ENCODE measurements at places on chromosomes 7 and 10.
A peak's percentile ranks its signal among the peaks of the same experiment; 100 is the strongest.

DNA sequence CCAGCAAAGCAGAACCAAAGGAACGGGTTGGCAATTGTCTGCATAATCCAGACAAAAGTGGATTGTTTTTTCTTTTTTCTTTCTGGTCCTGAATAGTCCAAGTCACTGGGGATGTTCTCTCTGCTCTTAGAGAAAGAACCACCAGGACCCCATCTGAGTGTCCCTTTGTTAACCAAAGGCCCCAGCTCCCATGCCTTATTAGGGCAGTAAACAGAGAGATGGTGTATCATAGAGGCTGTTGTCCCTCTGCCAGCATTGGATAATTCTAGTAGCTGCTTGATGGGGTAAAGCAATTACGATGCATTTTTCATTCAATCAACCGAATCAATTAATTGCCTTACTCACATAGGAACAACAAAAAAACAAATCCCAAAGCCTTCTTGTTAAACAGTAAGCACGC, 213.0 kb downstream of the BUB3 start:
- DNase-seq = no peak

- no peak for DNase-seq
Observed at GRCh38 chr7:157757211-157757610, 420.4 kb downstream of the DNAJB6 start.

- no peak for DNase-seq
Observed at GRCh38 chr7:101173752-101174244, 6.3 kb downstream of the NAT16 start.

- DNase-seq = no peak
Observed at GRCh38 chr7:151207804-151208203, 2.5 kb downstream of the H2BK1 start.

DNA sequence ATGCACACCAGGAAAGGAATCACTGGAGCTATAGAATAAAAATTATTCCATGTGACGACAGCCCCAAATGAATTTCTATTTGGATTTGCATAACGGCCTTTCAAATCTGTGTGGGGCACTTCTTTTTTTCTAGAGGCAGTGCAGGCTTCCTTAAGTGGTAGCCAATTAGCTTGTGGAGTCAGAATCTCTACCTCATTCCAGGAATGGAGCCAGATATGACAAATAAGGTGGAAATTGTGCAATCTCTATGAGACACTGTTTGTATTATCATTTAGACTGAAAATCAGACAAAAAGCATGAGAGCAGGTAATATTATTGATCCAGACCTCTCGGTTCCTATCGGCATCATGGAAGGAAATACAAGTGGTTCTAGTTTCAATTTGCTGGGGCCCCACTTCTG, 78.7 kb downstream of the BEND7 start:
- no peak for DNase-seq

DNA sequence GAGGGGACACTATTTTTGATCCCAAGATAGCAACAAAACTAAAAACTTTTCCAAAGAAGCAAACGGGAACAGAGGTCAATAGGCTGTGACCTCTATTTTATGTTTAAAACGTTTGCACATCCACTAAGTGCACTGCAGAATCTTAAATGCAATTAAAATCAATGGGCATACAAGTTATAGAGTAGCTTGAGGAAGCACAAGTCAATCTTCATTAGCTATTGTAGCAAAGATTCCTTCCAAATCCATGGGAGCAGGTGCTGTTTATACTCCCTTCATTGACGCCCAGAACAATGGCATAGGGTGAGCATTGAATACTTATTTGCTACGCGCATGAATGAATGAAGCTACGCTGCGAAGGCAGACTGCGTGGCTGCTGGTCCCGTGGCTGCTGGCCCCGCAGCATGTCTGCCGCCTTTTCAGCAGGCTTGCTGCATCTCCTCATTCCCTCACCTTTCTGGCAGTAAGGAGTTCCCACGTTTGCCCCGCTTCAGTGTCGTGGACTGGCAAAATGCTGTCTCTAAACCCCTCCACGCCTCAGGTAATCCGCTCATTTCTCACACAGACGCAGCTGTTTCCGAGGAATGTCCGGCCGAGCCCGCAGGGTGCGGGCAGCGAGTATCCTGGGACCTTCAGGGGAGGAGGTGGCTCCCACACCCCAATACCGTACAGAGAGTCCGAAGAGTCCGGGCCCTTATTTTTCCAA, 754 bp upstream of the PHYHIPL start:
- DNase-seq = no peak

DNA sequence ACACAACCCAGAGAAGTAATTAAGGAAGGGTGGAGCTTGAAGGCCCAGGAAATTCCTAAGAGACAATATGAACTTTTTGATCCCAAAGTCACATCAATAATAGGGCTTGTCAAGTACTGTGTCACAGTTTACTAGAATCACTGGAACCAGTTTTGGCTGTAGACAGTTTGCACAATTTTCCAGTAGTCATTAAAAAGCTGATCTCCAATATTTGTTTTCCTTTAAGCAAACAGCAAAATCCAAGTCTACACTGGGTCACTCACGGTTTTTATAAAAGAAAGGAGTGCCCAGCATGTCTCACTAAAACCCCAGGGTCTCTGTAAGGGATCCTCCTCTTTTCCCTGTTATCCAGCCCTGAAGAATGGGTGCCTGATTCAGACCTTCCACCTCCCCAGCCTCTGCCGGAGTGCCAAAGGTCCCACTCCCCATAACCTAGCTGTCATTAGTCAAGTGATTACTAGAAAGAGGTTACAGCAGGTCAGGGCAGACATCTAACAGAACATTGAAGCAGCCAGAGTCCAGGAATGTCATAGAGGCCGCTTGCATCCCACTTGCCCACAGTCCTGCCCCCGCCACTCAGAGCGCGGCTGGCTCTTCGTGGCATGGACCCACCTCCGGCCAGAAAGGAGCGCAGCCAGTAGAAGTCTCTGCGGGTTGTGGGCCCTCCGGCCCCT, 552 bp downstream of the SLC25A16 start:
- DNase-seq = no peak

GRCh38 chr10:65952086-65952485, 973.8 kb upstream of the LRRTM3 start:
- no peak for DNase-seq

GRCh38 chr10:110714356-110714755, 70.2 kb downstream of the RBM20 start:
- no peak for DNase-seq

DNA sequence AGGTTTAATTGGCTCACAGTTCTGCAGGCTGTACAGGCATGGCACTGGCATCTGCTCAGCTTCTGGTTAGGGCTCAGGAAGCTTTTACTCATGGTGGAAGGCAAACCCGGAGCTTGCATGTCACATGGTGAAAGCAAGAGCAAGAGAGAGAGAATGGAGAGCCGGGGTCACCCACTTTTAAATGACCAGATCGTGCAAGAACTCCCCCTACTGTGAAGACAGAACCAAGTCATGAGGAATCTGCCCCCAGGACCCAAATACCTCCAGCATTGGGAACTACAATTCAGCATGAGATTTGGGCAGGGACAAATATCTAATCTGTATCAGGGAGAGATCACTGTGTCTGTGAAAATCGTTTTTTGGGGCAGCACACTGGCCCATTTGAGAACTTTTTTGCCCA, 110.0 kb upstream of the MYO3A start:
- DNase-seq = no peak

GRCh38 chr7:121376979-121377378, 19.1 kb downstream of the FAM3C start:
- no peak for DNase-seq

DNA sequence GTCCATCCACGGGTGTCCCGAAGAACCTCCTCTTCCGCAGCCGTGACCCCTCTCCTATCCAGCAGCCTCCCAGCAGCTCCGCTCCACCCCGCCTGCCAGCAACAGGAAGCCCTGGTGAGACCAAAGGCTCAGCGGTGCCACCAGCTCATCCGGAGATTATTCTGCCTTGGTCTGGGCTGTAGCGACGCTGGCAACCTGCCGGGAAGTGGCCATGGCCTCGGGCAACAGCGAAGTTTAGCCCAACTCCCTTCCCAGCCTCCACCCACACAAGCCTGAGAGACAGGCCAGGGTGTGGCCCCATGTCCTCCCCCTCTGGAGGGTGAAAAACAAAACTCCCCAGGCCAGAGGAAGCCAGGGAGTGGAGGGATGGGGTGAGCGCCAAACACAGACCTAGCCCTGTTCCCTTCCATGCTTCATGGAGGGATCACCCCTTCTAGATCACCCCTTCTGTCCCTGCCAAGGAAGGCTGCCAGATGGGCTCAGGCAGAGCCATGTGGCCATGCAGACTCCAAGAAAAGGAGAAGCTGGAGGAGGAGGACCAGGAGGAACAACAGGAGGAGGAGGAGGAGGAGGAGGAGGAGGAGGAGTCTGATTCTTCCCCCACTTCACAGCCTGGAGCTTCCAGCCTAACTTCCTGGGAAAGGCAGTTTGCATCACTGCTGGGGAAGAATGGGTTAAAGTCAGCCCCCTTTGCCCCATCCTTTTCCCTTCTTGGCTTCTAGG, 918 bp downstream of the CALHM2 start:
- peak; percentile 37 for DNase-seq

GRCh38 chr10:21727452-21728168, 193.6 kb downstream of the MLLT10 start:
- no peak for DNase-seq

DNA sequence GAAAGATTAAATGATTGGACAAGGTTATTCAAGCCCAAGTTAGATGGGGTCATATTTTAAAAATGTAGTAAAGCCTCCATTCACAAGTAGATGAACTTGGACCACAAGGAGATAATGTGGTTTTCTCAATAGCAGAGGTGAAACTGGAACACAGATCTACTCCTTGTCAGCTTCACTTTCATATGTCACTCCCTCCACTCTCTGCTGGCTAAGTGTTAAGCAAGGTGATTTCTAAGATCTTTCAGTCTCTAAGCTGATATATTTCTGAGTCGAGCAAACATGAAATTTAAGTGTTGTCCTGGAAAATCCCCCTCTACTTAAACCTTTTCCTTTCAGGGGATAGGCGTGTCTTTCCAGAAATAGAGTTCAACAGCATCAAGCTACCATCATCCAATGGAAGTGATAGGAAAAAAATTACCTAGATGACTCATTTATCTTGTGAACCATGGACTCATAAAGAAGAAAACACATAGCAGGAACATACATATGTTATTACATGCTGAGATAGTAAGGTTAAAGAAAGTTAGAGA, 275.0 kb downstream of the PTEN start:
- DNase-seq = no peak

GRCh38 chr7:121187676-121188075, 141.1 kb upstream of the WNT16 start:
- no peak for DNase-seq

DNA sequence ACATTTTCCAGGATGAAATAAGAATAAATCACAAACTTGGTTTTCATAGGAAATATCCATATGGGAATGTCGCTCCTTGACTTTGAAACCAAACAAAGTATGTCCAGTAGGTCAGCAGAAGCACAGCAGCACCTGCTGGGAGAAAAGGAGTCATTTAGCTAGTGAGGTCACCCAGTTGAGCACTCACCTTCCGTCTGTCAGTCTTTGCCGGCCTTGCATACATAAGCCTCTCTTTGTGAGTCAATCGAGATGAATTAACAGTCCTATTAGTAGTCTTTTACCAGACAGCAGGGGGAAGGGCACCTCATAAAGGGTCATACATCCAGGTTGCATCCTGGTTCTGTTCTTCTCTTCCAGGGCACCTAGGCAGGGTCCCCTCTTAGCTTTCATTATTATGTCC, 232.5 kb upstream of the FZD1 start:
- DNase-seq = no peak

DNA sequence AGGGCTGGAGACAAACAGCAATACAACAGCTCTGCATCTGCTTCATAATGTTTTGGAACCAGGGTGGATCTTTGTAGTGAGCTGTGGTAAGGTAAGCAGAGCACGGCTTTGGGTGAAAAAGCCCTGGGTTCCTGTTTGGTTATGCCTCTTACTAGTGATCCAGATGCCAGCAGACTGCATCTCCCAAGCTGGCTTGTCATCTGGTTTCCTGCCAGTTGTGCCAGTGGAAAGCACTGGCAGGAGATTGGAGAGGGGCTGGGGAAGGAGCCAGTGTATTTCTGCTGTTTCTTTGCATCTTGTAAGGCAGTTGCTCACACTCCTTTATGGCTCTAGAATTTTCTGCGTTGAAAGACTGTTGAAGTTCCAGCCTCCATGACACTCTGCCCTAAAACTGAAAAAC, 137.6 kb downstream of the TSPAN12 start:
- no peak for DNase-seq

DNA sequence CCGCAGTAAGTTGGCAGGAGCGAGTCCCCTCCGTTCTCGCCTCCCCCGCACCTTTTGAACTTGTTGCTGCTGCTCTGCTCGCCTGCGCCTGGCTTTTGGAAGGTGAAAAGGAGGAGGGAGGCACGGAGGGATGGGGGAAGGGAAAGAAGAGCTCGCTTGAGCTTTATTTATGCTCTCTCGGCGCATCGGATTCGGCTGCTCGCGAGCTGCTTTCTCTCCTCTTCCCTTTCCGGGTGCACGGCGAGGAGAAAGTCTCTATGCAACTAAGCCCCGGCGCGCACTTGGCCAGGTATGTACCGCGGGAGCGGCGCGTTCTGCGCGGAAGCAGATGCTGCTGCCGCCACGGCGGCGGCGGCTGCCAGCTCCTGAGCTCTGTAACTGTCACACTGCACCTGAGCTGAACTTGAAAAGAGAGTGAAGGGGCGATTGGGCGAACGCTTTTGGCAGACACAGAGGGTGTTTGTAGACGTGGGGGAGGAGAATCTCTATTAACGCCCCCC, 551 bp downstream of the KCND2 start:
- DNase-seq = no peak

DNA sequence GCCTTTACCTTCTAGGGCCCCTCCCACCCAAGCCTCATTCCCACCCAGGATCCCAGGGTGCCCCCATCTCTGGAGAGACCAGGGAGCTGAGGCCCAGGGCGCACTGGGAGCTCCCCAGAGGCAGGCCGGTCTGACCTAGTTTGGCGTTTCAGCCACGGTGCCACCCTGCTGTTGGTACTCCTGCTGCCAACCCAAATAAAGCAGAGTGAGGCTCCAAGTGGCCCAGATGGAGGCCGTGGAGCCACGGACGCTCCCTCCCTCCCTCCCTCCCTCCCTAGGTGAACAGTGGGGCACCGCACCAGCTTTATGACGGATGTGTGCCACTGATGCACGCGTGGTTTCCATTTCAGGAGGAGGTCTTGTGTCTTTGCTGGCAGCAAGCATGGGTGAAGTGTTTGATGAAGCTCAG, 1.8 kb downstream of the INPP5A start:
- DNase-seq = no peak

GRCh38 chr10:59109826-59110225, 66.6 kb upstream of the PHYHIPL start:
- DNase-seq = no peak

DNA sequence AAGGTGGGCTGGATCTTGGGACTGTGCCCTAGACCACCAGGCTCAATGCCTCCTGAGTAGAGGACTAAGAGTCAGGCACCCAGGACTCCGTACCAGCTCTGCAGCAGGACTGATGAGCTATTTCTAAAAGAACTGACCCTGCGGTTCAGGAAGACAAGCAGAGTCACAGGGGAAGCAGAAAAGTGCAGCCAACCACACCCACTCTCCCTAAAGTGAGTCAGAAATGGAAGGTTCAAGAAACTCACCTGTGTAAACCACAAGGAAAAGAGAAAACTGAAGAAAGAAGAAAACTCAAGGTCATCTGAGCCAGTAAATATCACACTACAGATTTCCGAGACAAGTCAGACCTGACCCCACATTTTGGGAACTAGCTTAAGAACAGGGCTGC, 2.5 kb downstream of the PARP12 start:
- DNase-seq = no peak

- DNase-seq = peak; percentile 20
Observed at GRCh38 chr10:31319602-31320549, 860 bp downstream of the ZEB1 start.

All from activated T-helper 1 cell treated with Interleukin-2 at 50 U/mL for 16 hours (primary cell).